ENCODE measurements at places on chromosomes 3 and 15. TPM values are rescaled to one million over a fixed set of nuclear protein-coding genes. Genes with fewer than 3 reads are reported as not detected.
A peak's percentile ranks its signal among the peaks of the same experiment; 100 is the strongest.

The PLA1A gene
- 0.31 TPM for total RNA-seq

The P2RY1 gene
- total RNA-seq = 16.9 TPM

The PRKCI gene
- total RNA-seq = 53.2 TPM

The HRG gene
- not detected for total RNA-seq

GRCh38 chr3:51705276-51706020, 1.4 kb upstream of the GRM2 start:
- DNase-seq = no peak

DNA sequence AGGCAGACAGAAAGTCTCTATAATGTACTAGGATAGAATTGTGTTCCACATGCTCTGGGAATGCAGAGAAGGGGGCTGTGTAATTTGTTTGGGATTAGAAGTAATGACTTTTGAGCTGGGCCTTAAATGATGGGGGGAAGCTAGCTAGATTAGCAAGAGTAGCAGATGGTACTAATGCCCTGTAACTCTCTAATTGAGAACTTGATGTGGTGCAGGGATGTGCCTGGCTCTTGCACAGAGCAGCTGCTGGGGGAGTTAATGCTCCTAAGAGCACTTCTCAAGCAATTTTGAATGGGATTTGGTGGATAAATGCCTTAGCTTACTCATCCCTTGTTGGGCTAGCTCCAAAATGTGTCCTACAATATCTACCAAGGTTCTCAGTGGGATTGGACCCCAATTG, 12.4 kb upstream of the SYN2 start:
- DNase-seq = peak; percentile 62

DNA sequence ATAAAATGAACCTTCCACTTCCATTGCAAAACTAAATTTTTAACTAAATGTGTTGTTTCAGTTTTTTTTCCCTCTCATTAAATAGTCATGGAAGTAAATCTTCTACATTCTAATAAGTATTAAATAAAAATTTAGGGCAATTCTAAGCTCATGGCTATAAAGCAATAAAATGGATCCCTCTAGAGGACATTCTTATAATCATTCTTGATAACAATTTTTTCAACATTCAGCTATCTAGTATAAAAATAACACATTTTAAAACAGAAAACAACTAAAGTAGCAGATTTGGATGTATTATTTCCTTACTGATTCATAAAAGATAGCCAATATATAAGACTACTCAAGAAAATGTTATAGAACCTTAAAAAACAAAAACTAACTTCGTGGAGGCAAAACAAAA, 393.1 kb downstream of the PLOD2 start:
- no peak for DNase-seq

DNA sequence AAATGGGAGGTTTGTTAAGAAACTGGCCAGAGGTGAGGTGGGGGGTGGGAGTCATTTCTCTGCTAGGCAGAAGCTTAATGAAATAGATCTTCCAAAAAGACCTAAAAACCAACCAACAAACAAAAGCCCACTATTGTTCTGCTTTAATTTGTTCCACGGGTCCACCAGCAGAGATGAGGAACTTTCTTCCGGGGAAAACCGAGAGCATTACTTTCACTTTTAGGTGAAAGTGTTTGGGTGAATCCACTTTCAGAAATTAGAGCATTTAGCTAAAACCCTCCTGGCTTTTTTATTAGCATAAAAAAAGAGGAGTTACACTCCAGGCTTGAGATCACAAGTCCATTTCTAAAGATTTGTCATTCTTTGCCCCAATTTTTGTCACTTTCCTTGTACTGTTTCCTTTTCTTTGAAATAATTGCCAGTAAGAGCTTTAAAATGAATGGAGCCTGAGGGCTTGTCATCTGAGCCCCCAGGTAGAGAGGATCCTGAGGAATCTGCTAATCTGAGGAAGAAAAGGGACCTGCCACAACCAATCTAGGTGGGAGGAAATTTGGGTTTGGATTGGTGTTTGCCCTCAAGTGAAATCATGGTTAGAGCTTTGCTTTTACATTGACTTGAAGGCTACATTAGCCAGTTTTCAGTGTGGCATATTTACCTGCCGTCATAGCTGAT, 667.6 kb downstream of the NAALADL2 start:
- DNase-seq = peak; percentile 11

- DNase-seq = peak; percentile 88
These were observed 31.0 kb downstream of the POC1A start for GRCh38 chr3:52123106-52123725.

- DNase-seq = no peak
These were observed 19.8 kb upstream of the USP3 start for GRCh38 chr15:63484433-63485186.

DNA sequence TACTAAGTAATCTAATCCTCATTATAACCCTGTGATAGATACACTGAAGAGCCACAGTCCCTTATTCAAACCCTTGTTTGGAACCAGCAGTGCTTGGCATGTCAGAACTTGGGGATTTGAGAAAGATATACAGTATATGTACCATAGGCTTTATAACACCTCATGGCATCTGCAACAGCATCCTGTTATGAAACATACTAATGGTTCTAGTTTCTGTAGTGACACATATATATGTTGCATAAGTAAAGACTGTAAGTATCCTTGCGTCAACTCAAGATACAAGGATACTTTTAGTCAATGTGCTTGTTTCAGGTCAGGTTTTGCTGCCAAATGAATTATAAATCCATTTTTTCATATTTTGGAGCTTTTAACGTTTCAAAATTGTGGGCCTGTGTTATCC, 58.5 kb downstream of the CCNL1 start:
- no peak for DNase-seq

- peak; percentile 61 for DNase-seq
These were observed 166.7 kb downstream of the ZNF621 start for GRCh38 chr3:40691452-40691861.
